Activated naive CD4-positive, alpha-beta T cell (primary cell): ENCODE measurements at places on chromosomes 11 and 22.

DNA sequence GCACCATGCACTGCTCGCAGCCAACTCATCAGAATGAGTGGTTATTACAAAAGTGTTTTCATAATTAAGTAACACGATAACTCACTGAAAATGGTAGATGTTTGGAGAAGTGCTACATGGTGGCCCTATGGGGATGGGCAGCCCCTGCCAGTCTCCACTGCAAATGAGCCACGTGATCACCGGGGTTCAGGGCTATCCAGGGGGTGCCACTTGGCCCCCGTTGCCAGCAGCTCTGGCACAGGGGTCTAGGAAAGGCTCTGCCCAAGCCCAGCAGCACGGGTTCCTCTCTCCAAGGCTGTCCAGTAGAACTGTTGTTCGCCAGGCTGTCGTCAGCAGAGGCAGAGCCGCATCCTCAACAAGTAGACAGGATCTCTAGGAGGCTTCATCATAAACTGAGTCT, 382.1 kb upstream of the B3GAT1 start:
- DNase-seq: no peak

DNA sequence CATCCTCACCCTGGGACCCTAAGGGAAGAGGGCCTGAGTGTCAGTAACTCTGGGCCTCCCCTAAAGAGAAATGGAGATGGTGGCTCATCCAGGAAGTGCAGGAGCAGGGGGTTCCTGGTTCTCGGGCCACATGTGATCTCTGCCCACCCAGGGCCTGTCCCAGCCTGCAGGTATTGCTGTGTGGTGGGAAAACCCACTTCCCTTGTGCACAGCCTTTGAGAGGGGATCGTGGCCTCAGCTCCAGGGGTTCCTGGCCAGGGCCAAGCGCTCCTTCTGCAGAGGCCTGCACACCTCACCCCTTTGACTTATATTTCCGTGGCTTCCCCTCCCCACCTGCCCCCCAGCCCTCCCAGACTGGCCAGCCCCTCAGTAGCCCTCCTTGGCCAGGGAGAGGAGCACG, 213.5 kb downstream of the OR4C45 start:
- DNase-seq: no peak

DNA sequence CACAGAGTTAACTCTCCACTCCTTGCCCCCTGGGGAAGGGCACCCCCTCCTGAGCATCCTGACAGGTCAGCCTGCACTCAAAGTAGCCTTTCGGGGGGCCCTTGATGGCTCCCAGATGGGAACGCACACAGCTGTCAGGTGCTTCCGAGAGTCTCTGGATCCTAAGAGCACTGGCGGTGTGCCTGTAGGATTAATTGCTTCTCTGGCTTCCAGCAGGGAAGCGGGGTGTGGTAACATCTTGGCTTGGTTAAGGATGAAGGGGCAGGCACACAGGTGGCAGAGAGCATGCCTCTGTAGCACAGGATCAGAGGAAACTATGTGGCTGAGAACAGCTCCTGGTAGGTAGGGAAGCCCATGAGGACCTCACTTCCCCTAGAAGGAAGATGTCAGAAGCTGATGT, 199.8 kb downstream of the MIAT start:
- DNase-seq: no peak

DNA sequence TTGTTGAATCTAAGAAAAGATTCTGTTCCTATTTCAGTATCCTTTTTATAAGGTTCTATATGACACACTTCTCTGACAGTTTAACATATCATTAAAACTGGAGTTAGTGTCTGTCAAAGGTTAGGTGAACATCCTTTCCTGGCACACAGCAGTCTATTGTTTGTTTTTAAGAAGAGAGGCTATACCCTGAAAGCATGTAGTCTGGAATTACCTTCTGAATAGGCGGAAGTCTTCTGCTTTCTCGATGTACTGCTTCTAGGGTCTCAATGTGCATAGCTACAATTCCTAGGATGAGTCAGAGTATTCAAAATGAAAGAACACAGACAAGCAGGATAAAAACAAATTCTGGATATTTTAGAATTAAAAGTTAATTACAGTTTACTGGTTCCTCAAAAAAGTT, 188.6 kb downstream of the SWAP70 start:
- no peak for DNase-seq

DNA sequence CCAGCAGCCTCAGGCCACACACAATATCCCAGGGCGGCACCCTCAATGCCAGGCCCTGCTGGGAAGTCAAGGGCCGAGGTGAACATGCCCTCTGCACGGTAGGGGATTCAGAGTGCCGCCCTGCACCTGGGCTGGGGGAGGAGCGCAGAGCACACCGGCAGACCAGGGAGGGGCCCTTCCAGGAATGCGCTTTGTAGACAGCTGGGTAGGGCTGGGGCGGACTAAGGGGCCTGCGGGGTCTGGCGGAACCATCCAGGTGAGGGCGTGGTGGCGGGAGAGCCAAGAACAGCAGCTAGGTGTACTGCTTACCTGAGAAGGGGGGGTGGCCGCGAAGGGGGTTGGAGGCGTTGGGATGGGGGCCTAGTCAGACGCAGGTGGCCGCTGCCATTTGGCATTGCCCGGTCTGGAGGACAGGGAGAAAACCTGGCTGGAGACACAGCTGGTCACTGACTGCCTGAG, 26.0 kb downstream of the DUSP8 start:
- no peak for DNase-seq

DNA sequence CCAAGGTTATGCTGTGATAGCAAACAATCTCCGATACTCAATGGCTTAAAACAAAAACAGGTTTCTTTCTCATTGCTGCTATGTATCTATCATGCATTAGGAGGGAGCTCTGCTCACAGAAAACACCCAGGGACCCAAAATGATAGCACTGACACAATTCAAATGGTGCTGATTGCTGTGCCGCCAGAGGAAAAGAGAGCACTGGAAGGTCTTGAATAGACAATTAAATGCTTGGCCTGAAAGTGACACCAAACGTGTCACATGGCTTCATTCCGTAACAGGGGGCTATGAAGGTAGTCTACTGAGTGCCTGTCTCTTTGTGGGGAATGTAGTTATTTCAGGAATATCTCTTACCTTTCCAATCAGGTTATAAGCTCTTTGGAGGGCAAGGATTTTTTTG, 94.2 kb downstream of the FAR1 start:
- DNase-seq: no peak

DNA sequence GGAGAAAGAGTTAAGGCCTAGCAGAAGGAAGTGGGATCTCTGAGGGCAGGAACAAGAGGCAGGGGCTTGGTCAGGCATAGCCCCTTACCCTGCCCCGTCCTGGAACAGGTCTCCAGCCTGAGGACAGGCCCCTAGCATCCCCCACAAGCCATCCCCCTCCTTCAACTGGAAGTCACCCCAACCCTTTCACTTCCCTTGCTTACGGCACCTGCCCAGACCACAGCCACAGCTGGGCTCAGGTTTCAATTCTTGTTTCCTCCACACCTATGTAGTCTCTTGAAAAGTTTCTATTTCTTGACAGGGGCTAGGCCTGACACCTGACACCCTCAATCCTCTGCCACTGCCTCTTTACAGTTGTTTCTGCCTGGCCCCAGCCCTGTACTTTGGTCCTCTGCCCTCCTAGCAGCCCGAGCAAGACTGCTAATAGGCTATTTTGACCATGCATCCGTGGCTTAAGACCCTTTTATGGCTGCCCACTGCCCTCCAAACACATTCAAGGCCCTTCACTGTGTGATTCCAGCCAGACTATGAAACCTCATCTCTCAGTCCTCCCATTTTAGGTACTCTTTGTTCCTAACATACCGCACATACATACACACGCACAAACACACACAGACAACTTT, 10.9 kb upstream of the FCHSD2 start:
- DNase-seq: no peak

- DNase-seq: no peak
These were observed 56.6 kb upstream of the WNT7B start for GRCh38 chr22:46033256-46034200.

- DNase-seq: no peak
These were observed 626.3 kb upstream of the LRRC4C start for GRCh38 chr11:42085736-42086135.

GRCh38 chr22:20408891-20409290, 14.9 kb downstream of the ZNF74 start:
- DNase-seq: no peak

- DNase-seq: no peak
These were observed 120.4 kb downstream of the SERGEF start for GRCh38 chr11:17892409-17892808.

GRCh38 chr11:114116357-114116756, 56.8 kb downstream of the ZBTB16 start:
- DNase-seq: no peak

DNA sequence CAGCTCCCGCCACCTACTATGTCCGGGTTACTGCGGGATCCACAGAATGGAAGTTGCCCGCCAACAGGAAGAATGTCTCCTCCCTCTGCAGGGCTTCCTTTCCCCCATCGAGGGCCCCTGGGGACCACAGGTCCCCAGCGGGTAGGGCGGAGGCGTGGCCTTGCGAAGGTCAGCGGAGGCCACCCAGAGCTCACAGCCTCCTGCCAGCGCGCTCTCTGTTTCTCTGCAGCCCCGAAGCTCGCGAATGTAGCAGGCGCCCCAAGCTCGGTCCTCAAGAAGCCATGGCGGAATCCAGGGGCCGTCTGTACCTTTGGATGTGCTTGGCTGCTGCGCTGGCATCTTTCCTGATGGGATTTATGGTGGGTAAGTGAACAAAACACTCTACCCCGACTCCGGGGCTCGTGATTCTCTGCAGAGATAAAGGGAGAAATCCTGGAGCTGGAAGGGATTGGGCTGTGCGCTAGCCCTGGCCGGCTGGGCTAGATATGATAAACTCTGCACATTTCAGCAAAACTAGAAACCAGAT, at the start of gene NAALAD2:
Gene NAALAD2, plus strand, starts transcription at position 186 of the 526 bp plus-strand sequence. Its CDS starts 96 bp downstream, at position 282.
- DNase-seq: no peak

DNA sequence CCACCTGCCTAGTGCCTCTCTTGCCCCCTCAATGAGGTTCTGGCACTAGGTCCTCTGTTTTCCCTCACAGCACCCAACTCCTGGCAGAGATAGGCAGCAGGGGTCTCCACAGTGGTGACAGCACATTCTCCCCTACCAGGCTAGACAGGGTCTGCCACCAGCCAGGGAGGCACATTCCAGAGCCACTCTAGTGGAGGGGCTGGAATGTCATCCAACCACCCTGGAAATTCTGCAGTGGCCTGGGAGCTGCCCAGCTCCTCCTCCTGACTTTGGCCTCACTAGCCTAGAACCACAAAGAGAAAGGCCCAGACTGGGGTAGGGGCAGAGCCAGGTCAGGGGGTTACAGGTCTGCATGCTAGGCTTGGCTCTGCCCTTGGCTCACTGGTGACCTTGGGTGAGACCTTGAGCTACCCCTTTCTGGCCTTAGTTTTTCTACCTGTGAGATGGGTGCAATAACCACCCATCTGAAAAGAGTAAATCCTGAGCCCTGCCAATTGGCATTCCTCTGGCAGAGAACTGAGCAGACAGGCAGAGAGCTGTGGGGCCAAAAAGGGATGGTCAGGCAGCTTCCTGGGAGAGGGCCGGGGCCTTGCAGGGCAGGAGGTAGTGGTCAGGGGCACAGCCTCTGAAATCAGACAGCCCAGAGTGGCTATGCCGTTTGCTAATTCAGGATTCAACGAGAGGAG, 7.1 kb downstream of the P2RY2 start:
- no peak for DNase-seq

DNA sequence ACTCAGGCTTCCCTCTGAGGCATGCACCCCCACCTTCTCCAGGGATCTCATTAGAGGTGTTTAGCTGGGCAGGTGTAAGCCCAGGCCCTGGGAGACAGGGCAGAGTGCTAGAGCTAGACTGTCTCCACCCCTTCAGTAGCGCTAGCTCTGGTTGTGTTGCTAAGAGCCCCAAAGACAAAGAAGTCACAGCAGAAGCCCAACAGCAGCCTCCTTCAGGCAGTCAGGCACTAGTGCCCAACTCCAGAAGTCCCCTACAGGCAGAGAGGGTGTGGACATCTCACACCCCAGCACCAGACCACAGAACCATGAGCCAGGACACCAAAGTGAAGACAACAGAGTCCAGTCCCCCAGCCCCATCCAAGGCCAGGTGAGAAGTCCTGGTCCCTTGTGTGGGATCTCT, at the start of gene CNGA4:
Gene CNGA4, plus strand, starts transcription at position 188 of the 400 bp plus-strand sequence. Its CDS starts 118 bp downstream, at position 306.
- no peak for DNase-seq

DNA sequence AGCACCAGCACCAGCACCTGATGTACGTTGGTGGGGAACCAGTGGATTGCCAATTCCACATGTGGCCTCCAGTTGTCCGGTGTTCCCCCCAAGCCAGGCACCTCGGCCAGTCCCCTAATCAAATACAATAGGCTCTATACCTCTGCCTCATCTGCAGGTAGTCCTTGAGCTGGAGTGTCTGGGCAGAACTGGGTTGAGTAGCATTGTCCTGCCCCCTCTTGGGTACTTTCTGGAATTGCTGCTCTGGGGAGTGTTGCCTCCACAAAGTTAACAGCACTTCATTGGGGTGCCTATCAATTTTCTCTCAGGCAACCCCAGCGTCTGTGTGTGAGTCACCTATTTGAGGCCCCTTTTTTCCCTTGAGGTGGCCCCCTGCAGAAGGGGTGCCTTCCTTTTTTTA, 413.0 kb upstream of the LARGE1 start:
- no peak for DNase-seq

- DNase-seq: no peak
These were observed 15.9 kb upstream of the EI24 start for GRCh38 chr11:125553357-125553756.

GRCh38 chr11:37089439-37089838, 491.4 kb upstream of the RAG2 start:
- no peak for DNase-seq

DNA sequence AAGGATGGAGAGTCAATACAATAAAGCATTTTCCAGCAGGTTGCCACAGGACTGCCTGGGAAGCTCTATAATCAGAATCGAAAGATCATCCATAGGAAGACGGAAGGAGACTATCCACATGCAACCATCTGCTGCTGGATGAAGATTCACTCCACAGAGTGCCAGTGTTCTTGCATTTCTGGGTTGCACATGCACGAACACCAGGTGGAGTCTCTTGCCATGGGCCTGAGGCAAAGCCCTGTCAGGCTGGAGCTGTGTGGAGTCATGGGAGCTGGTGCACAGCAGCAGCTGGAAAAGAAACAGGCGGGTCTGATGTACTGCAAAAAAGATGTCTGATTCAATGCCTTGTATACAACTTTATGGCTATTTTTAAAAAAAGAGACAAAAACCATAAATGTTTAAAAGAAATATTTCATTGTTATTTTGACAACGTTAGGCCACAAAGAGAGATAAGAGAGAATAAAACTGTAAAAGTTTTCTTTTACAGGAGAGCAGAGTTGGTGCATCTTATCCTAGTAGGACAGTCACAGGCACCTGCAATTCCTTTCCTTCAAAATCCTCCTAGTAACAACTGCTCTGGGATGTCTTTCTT, 12.9 kb upstream of the FAT3 start:
- DNase-seq: no peak
